ENCODE measurements at places on chromosomes 5 and 9.

GRCh38 chr5:2886531-2886930 lies 135.1 kb upstream of the IRX2 start:
- DNase-seq = no peak

DNA sequence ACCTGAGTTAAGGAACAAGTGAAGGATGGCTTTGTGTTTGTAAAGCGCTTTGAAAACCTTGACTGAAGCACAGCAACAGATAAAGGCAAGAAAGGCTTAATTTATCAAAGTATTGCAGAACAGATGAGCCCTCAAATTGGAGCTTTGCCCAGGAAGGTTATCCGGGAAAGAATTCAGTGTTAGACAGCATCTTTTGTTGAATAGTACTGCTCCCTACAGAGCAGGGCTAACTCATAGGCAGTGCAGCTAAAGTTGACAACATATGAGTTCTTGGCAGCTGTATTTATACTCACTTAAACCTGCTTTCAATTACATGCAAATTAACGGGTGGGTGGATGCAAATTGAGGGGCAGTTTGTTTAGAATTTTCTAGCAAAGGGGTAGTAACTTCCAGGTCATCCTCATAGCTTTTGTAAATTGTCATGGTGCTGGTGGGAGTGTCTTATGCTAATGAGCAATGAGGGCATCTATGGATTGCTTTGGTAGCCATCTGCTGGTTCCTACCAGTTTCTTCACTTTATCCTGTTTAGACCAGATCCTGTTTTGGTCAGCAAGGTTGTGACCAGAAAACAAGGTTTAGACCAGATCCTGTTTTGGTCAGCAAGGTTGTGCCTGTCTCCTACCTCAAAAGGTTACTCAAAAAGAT lies 105.8 kb downstream of the GDA start:
- DNase-seq = no peak

GRCh38 chr5:1542781-1543180 lies 19.0 kb upstream of the LPCAT1 start:
- DNase-seq = no peak

DNA sequence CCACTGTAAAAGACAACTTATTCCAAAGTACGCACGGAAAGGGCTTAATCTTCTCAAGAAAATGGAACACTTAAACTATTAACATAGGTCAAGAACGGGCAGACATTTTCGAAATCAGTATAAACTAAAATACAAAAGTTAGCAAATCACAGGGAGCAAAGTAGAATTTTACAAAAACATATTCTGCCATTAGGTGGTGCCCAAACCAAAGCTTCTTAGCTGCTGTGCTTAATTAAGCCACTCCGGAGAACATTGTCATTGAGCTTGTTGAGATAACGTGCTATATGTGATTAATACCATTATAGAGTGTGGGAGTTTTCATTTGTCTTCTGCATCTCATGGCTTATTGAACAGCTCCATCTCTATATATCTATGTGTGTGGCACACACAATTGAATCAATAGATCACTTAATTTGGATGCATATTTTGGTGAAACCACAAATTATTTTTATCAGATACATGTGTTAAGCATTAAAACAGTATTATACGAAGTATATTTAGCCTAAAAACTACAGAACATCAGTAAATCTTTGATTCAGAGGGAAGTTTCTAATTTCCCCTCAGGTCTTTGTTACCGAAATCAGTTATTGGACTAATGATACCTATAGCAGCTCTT lies 23.4 kb downstream of the UBLCP1 start:
- DNase-seq = no peak

GRCh38 chr5:163596608-163597315 lies 91.3 kb downstream of the MAT2B start:
- no peak for DNase-seq

- DNase-seq = no peak
Measured at GRCh38 chr9:13284011-13284410, 4.5 kb upstream of the MPDZ start.

DNA sequence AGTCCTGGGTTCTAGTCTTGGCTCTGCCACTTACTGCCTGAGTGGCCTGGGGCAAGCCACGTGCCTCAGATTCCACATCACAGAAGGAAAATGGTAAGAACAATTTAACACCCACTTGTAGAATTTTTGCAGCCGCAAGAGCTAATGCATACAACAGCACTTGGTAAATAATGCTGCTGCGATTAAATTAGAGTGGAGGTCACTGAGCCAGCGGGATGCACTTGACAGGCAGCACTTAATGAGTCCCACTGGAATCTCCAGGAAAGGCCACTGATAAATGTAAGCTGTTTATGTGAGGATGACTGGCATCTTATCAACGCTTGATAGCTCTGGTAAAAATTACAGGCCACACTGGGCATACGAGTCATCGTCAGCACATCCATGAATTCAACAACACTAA lies 59.4 kb upstream of the UBTD2 start:
- DNase-seq = no peak

- no peak for DNase-seq
Measured at GRCh38 chr5:134019636-134020035, 14.9 kb upstream of the VDAC1 start.

DNA sequence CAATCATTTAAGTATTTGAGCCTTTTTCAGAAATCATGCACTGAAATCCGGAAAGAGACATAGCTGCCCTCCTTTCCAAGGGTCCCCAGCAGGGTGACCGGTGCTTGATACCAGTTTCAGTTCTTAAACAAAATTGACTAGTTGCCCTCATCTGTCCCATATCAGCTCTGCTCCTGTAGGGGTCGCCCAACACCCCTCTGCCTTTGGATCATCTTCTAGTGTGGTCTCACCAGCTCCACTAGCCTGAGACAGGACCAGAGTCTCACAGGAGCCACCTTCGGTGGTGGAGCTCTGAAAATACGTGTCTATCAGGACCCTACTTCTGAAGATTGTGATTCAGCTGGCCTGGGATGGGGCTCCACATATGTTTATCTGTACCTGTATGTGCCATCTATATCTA lies 428.2 kb downstream of the ENC1 start:
- no peak for DNase-seq

DNA sequence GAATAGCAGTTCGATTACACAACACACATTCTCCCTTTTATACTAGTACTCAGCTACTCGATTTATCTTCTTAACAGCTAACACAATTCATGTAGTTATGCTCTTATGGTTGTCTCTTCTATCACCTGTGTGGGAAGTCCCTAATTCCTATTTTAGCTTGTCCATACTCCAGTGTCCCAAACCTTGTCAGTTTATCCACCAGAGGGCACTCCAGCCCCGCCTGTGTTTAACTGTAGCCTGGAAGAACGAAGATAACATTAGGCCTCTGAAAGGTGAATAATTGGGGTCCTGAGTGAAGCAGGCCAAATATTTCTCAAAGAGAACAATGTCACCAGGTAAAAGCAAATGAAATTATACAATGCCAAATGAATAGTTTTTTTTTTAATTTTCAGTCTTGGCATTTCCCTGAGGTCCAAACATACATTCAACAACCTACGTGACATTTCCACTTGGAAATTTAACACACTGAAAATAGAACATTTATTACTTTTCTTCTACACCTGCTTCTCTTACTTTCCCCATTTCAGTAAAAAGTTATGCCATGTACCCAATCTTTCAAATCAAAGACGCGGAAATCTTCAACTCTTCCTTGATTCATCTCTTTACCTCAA lies 560.7 kb downstream of the HTR1A start:
- no peak for DNase-seq

DNA sequence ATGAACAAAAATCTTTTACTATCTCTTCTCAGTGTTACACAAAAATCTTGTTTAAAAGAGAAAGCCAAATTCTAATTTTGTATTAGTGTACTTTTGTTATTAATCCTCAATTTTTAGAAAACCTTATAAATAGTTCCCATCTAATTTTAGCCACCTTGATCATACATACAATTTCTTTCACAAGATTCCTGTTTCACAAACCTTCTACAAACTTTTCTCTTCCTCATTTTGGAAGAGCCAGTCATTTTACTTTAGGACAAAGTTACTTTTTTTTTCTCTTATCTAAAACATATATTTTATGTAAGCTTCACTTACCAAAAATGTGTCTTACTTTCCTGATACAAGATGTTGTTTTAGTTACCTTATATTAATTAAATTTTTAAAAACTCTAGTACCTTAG lies 161.3 kb downstream of the YIPF5 start:
- no peak for DNase-seq

- DNase-seq = no peak
Measured at GRCh38 chr5:150377964-150378694, 20.6 kb downstream of the TCOF1 start.

DNA sequence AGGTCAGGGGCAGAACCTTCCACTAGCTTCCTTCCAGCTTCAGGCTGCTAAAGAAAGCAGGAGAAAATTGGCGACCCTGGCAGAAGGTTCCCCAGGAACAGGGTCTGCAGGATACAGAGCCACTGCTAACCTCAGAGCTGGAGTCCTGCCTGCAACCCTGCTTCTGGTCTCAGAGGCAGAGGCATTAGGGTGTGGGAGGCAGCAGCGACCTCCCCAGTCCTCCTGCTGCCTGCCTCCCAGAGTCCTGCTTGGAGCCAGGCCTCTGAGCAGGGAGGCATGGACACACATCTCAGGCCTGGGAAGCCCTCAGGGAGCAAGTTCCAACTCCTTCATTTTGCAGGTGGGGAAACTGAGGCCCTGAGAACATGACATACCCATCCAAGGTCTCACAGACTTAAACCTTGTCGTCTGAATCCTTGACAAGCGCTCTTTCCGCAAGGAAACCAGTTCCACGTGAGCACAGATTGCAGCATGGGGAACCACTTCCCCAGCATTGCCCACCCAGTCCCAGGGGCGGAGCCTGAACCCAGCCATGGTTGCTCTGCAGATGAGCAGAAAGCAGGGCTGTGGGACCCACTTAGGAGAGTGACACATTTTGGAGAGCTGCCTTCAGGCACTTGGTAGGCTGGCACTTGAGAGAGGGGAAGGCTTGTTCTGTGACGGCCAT lies 28.2 kb upstream of the HAND1 start:
- DNase-seq = no peak

GRCh38 chr5:32331217-32331934 lies 18.6 kb upstream of the MTMR12 start:
- DNase-seq = no peak

DNA sequence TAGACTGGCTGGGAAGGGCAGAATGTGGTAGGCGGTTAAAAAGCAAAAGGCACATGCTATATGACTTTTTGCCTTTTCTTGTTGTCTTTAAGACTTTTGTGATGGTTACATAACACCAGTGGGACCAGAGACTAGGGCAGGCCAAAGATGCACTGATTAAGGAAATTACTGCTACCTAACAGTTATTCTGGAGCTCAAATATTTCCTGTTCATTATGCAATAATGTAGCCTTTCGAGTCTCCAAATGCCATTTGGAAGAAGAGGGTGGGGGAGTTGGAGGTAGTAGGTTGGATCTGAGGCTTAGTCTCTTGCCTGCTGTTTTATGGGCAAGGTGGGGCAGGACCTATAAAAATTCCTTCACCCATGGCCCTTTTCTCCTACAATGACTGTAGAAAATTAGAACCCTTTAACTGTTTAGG lies 51.7 kb downstream of the SH3GL2 start:
- no peak for DNase-seq

DNA sequence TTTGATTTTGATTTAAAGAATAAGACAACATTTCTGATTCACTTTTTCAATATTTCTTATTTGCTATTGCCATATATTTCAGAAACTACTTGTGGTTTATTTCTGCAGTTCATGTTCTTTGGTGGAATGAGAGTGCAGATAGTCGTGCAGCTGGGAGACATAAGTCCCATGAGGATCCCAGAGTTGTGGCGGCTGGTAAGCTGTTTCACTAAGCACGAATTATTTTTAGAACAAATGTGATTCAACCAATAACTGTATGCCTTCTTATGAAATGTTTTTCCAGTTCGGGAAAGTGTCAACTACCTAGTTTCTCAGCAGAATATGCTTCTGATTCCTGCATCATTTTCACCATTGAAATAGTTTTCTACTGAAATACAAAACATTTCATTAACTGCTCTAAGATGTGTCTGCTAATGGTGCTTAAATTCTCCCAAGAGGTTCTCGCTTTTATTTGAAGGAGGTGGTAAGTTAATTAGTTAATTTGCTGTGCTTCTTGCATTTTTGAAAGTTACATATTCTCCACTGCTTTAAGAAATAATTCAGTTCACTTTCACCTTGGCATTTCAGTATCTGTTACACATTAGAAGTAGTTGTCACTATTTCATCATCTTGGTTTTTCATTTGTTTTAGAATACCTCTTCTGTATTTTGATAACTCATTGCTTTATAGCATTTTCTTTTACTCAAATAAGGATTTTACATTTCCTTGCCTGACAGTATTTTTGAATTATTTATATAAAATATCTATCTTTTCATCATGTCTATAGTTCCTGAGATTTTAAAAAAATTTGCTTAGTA lies 9.0 kb downstream of the NIPSNAP3B start:
- no peak for DNase-seq

- no peak for DNase-seq
Measured at GRCh38 chr9:34503406-34503805, 19.4 kb downstream of the ENHO start.

Data from stimulated activated CD4-positive, alpha-beta T cell treated with anti-CD3 and anti-CD28 coated beads, Interleukin-15, amount 100 ng/mL, for 1 hour (primary cell).